Cardiac septum (tissue), 1 donor: ENCODE measurements at places on chromosomes 5 and 9. TPM values are rescaled to one million over a fixed set of nuclear protein-coding genes. Genes with fewer than 3 reads are reported as not detected.

DNA sequence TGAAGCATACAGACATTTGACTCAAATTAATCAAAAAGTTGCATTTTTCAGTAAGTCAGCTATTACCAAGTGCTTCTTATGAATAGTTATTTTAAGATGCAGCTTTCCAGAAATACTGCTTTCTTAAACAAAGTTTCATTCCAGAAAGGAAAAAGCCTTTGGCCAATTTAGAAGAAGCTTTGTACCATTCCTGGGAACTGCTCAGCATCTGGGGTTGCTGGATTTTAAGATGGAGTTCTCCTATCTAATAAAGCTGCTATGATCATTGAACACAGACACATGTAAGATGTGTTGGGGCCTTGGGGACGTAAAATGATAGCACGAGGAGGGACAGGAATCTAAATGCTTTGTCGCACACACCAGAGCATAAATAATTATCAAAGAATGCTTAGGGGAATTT is 130.8 kb downstream of the SEMA5A start:
- no peak for DNase-seq

- DNase-seq, result no peak
These were observed 94.4 kb downstream of the TRIO start for GRCh38 chr5:14237317-14238086.

DNA sequence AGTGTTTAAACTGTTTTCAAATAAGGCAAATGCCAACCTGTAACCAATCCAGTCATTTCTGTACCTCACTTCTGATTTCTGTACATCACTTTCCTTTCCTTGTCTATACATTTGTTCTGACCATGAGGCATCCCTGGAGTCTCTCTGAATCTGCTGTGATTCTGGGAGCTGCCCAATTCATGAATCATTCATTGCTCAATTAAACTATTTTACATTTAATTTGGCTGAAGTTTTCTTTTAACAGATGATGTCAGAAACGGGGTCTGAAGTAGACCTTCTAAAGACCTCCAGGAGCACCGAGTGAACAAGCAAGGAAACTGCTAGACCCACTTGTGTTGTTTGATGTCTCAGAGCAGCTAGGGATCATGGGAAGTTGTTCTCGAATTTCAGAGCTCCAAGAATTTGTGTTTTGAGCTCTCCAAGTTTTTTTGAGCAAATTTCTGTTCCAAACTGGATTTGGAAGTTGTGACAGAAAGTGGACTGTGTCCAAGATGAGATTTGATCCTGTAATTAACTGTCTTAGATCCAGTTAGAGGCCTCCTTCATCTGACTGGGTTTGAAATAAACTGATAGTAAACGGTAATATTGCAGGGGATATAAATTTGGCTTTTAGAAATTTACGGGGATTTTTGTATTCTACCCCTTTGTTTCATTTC is 490.8 kb upstream of the ST8SIA4 start:
- no peak for DNase-seq

DNA sequence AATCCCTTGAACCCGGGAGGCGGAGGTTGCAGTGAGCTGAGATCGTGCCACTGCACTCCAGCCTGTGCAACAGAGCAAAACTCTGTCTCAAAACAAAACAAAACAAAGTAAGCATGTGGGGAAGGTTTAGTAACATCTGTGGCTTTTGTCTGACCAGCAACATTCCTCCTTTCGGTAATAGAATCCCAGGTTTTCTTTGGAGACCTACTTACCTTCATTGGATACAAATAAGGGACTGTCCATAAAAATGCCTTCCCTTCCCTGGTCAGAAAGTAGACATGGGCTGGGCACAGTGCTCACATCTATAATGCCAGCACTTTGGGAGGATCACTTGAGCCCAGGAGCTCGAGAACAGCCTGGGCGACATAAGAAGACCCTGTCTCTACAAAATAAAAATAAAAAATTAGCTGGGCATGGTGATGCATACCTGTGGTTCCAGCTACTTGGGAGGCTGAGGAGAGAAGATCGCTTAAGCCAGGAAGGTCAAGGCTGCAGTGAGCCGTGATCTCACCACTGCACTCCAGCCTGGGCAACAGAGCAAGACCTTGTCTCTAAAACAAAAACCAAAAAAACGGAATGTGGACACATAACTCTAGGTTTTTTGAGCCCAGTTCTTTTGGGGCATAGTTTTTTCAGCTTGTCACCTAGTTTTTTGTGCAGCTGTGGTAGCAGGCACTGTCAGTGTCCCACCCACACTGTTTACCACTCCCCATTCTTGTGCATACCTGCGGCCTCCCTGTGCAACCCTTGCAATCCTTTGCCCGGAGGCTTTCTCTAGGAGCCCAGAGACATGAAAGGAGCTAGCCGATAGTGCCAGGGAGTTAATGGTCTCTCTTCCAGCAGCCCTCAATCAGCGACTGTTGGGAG is 9.0 kb upstream of the SPINK4 start:
- DNase-seq, result no peak

DNA sequence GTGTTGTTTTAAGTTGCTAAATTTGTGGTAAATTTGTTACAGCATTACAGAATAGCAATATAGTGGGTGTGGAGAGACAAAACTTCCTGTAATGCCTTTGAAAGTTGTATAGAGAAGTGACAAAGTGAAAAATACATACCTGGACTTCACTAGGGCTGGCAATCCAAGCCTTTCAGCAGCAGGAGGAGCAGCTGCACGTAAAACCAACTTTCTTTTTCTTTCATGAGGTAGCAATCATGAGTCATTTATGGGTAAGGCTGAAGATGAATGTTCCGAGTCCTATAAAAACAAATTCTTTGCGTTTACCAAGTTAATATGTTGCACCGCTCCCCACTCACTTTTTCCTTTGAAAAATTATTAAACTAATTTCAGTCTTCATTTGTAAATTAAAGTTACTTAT is 1138.2 kb downstream of the TAF11L14 start:
- no peak for DNase-seq

DNA sequence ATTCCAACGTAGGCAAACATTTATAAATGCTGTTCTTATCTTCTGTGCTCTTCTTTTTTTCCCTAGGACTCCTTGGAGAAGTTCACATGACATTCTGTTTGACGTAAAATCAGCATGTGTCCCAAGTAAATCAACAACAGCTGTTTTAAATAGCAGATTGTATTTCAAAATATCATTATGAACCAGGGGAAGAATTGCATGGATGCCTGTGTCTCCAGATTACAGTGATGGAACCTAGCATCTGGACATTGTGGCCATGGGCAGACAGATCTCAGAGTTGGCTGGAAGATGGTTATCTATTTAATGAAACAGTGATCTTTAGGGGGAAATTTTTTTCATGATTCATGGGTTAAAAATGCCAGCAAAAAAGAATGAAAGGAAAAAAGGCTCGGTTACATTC is 222.0 kb downstream of the MAN2A1 start:
- no peak for DNase-seq

DNA sequence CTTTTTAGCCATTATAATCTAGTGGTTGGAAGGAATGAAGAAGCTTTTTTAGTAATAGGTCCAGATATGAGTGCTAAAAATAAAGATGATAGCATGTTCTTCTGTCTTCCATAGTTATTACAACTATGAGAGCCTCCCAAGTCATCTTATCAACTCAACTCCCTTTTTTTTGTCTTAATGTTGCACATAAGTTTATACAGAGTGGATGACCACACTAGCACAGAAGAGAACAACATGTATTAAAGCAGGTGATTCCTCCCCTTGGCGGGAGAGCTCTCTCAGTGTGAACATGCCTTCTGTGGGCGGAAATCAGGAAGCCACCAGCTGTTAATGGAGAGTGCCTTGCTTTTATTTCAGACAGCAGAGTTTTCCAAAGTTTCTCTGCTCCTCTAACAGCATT is 40.1 kb upstream of the STX17 start:
- DNase-seq, result no peak

The NEURL1B gene
- total RNA-seq, result 19.7 TPM

The ZNF354C gene
- total RNA-seq, result 4.0 TPM

The PRSS3 gene
- not detected for total RNA-seq

The PCDHGB3 gene
- 14.2 TPM for total RNA-seq

The MEIKIN gene
- total RNA-seq, result not detected

The ZBTB26 gene
- 4.1 TPM for total RNA-seq

The FAM169A gene
- 6.5 TPM for total RNA-seq

The KLF4 gene
- total RNA-seq, result 19.8 TPM

The ADAMTSL2 gene
- total RNA-seq, result 9.6 TPM

The ZNF782 gene
- 3.0 TPM for total RNA-seq

- no peak for DNase-seq
These were observed 224.8 kb upstream of the VLDLR start for GRCh38 chr9:2396622-2397285.

DNA sequence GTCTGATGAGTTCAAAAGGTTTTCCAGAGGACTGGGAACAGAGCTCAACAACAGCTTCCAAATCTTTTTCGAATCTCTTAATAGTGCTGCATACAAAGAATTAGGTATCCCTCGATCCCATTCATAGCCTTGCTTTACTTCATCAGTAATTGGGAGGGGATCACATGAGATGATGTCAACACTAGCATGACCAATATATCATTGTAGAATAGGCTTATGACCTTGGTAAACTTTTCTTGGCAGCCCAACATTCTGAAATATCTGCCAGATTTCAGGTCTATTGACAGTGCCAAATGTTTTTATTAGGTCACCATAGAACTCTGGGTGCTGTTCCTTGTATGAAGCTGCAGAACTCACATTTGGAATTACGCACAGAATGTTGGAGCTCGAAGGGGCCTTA is 228.9 kb downstream of the FGF10 start:
- no peak for DNase-seq

- no peak for DNase-seq
These were observed 134.2 kb downstream of the DMRTA1 start for GRCh38 chr9:22580788-22581187.

GRCh38 chr9:2833096-2833495 is 10.8 kb downstream of the PUM3 start:
- no peak for DNase-seq

The FOXD4L5 gene
- 0.11 TPM for total RNA-seq
